ENCODE measurements at places on chromosomes 5 and 9.

GRCh38 chr9:114028646-114029045 lies 49.5 kb downstream of the AMBP start:
- no peak for DNase-seq

DNA sequence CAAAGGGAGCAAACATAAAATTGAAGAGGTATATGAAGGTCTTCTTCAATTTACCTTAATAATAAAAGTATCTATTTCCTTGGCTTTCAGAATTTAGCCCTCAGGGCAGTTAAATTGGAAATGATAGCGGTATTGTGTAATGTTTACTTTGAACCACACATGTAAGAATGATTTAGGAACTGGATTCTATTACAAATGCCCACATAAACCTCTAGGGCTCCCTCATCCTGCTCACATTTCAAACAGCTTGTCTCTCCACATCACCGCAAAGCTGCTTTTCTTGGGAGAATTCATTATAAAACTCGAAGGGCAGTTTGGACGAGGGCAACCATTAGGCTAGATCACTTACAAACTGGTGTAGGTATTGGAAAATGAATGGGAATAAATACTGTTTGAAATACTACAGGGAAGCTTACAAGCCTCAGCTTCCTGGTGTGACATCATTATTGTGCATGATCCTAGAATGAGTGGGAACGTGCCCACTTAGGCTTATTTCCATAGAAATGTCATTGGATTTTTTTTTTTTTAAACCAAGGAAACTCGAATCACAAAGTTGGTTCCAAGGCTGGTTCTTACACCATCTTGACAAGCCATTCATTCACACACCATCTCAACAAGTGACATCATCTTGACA lies 47.3 kb downstream of the MTRR start:
- peak; percentile 47 for DNase-seq

- DNase-seq, result no peak
Observed at GRCh38 chr5:20680718-20681302, 692.8 kb upstream of the CDH18 start.

- DNase-seq, result peak; percentile 91
Observed at GRCh38 chr9:109903515-109904138, 123.6 kb downstream of the PALM2AKAP2 start.

- DNase-seq, result no peak
Observed at GRCh38 chr5:154722936-154723335, 32.2 kb upstream of the LARP1 start.

- no peak for DNase-seq
Observed at GRCh38 chr9:85339338-85339737, 402.4 kb downstream of the AGTPBP1 start.

GRCh38 chr5:9231842-9232241 lies 314.0 kb downstream of the SEMA5A start:
- no peak for DNase-seq

GRCh38 chr5:134115806-134116175 lies 1.3 kb downstream of the TCF7 start:
- DNase-seq, result peak; percentile 59

All from NCI-H69 (cell line).